NCI-H226 (cell line): ENCODE measurements at places on chromosomes 6 and 20.

DNA sequence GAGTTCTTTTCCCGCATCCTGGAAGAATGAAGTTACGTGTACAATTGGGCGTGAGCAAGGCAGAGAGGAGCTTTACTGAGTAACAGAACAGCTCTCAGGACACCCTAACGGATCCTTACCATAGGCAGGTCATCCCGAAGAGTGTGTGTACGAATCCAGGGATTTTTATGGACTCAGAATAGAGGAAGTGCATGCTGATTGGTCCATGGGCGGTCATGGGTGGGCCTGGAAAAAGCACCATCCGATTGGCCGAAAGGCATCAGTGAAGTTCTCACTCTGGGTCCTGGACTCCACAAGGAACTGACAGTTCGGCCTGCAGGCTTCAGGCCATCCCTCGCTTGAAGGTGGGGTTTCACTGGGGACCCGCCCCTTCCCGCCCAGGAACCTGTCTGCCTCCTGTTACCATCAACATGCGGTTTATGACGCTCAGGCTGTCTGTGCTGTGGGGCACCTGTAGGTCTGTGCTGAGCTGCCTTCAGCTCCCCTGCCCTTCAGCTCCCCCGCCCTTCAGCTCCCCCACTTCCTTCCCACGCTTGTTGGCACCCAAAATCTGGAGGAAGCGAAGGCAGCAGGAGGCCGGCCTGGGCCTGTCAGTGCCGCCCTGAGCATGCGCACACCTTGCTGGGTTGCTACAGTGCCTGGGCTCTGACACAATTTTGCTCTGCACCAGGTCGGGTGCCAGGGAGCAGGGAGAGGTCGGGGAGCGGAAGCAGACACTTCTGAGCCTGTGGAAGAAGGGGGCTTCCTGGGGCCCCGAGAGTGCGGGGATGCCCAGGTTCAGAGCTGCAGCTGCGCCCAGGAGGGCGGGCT, 57.9 kb upstream of the MANEA start:
- no peak for DNase-seq

GRCh38 chr20:5085380-5085779, 34.4 kb downstream of the PCNA start:
- DNase-seq: no peak

DNA sequence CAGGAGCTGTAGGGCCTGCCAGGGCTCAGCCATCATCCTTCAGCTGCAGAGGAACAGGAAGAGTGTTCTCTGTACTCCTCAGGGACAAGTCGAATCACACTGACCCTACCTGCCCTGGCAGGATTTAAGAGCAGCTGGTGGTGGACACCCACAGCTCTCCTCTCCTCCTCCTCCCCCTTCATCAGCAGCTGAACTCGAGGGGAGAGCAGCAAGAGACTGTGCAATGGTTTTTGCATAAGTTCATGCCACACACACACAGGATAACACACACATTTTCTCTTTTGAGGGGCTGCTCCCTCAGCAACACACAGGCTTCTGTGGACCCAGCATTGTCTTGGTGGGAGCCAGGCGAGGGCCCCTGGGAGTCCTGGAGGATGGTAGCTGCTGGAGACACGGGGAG, at the start of gene CST11:
CST11 (minus strand) TSS at position 101 of the 400 bp plus-strand sequence; CDS start at position 36, 65 bp downstream.
- no peak for DNase-seq

- DNase-seq: no peak
Measured at GRCh38 chr6:12163149-12163548, 127.0 kb upstream of the EDN1 start.

GRCh38 chr6:107737397-107737793, 86.7 kb downstream of the SCML4 start:
- no peak for DNase-seq

DNA sequence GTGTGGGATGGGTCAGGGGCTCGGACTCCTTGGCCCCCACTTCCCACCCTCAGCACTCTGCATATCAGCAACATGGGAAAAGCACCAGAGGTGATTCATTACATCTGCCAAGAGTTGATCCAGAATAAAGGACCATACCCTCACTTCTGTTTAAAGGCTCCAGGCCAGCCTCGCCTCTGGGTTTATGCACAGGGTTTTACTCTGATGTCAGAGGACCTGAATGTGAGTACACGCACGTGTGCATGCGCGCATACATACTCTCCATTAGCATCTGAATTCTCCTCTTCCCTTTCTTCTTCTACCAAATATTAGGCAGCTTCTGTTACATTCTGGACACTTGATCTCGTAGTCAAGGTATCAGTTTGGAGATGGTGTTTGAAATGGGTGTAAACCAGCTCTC, 114.7 kb upstream of the SPTLC3 start:
- no peak for DNase-seq

DNA sequence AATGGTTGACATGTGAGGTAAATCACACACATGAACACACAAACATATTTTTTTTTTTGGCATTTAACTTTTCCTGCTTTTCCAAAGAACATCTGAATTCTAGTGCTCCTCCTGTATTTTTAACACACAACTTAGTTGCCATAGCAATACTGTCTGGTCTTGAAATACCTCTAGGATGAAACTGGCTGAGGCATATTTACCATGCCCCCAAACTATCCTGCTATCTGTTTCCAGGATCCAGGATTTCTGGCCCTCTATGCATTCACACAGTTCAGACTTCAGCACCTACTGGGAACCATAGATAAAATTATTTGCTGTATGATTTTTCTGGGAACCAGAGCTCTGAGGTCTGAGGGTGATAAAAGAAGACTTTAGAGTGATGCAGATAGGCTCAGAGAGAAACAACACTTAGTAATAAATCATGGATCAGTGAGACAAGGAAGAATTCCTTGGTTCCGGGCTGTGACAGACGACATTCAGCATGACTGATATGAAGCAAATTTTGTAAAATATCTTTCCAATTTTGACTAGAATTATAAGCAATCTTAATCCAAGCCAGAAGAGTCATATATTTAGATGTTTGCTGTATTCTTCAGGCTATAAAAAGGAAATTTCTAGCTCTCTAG, 359.7 kb downstream of the BTBD9 start:
- DNase-seq: no peak

DNA sequence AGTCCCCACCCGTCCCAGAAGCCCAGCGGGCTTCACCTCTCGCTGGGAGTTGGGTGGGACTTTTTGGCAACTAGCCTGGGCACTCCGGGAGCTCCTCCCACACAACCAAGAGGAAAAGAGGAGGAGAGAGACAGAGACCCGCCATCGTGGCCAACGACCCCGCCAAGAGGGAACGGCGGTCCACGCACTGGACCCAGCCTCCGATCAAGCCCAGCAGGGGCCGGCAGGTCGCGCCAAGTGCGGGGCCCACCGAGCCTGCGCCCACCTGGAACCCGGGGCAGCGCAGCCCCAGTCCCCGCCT, 3.0 kb upstream of the TMEM14C start:
- DNase-seq: no peak

- DNase-seq: peak; percentile 22
Measured at GRCh38 chr6:150751296-150751695, 114.2 kb upstream of the MTHFD1L start.

DNA sequence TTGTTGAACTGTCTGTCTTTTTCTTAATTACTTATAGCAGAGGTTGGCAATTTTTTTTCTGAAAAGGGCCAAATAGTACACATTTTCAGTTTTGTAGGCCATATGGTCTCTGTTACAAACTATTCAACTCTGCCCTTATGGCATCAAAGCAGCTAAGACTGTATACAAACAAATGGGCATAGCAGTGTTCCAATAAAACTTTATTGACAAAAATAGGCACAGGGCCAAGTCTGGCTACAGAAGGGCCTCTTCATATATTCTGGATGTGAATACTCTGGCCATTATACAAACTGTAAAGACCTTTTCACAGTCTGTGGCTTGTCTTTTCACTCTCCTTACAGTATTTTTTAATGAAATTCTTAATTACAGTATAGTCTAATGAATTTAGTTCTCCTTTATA, 132.1 kb downstream of the PREX1 start:
- no peak for DNase-seq

DNA sequence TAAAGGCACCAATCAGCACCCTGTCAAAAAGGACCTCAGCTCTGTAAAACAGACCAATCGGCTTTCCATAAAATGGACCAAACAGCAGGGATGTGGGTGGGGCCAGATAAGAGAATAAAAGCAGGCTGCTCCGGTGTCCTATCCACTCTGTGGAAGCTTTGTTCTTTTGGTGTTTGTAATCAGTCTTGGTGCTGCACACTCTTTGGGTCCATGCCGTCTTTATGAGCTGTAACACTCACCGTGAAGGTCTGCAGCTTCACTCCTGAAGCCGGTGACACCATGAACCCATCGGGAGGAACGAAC, 7.3 kb upstream of the PXDC1 start:
- DNase-seq: no peak

GRCh38 chr6:31821301-31822035, 6.1 kb upstream of the HSPA1B start:
- peak; percentile 36 for DNase-seq

GRCh38 chr20:32762754-32763201, 593 bp downstream of the DNMT3B start:
- no peak for DNase-seq

GRCh38 chr6:8944548-8944947, 509.2 kb upstream of the SLC35B3 start:
- no peak for DNase-seq

DNA sequence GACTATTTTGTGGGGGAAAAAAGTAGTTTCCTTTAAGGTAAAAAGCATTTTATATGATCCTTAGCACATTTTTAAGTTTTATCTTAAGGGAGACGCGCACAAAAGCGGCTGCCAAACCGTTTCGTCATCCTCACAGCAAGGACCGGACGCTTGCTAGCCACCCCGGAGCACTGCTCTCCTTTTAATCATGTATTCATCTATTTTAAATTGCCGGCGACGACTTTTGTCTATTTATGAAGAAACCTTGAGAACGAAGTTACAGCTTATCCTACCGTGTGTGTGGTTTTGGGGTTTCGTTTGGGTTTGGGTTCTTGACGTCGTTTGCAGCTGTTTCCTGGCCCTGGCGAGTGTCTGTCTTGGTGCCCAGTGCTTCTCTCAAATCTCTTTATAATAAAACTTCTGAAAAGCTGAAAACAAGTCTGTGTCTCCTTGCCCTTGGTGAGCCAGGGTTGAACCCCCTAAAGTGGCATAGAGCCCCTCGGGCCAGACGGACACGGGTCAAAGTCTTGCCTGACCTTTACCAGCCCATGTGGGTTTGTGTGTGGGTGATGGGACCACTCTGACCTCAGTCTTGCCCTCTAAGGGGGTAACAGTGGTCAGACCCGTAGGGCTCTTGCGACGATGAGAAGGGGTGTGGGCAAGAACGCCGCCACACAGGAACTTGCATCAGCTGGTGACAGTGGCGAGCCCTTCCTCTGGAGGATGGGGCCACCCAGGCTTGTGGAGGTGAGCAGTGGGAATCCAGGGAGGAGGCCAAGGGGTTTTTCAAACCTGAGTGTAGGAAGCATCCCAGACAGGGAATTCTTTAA, 117.6 kb downstream of the JPH2 start:
- no peak for DNase-seq

- peak; percentile 77 for DNase-seq
Measured at GRCh38 chr6:31908791-31909190, 6.9 kb upstream of the ZBTB12 start.

DNA sequence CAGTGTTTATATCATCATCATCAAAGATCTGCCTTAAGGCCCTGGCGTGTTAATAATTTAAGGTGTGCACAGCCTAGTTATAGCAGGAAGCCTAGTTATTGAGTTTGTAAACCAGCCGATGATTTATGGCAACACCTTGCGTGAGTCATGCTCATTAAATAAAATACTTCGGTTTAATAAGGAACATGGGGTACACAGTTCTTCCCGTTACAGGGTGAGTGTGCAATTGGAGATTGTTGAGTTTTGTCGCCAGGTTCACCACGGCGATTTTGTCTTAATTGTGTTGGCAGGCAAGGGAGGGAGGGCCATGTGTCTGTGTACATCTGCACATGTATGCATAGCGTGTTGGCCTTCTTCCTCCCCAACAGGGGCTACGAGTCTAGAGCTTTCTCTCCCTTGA, 104.0 kb downstream of the TFAP2A start:
- DNase-seq: no peak

DNA sequence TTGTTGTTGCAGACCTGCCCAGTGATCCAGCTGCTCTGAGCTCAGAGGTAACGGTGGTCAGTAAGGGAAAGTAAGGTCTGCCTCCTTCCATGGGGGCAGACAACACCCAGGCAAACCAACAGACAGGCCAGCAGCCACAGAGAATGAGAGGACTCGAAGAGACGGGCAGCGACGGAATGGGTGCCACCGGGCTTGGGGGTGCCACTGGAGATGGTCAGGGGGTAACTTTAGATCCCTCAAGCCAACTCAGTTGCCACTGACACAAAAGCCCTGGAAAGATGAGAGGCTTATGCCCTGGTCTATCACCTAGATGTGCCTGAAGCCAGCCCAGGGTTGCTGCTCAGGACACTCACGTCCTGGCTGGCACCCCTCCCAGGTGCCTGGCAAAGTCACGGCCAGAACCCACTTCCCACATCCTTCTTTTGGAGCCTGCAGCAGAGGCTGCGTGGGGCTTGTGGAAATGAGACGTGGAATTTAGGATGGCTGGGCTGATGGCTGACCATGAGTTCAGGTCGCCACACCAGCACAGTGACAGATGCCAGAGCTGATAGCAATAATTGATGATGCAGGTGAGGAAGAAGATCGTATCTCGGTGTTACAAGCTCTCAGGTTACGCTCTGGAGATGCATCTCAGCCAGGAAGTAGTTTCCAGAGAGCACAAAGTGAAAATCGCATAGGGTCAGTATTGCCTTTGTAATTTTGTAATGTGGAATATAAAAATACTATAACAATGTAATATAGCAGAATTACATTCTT, 209.1 kb downstream of the SYNDIG1 start:
- DNase-seq: no peak

DNA sequence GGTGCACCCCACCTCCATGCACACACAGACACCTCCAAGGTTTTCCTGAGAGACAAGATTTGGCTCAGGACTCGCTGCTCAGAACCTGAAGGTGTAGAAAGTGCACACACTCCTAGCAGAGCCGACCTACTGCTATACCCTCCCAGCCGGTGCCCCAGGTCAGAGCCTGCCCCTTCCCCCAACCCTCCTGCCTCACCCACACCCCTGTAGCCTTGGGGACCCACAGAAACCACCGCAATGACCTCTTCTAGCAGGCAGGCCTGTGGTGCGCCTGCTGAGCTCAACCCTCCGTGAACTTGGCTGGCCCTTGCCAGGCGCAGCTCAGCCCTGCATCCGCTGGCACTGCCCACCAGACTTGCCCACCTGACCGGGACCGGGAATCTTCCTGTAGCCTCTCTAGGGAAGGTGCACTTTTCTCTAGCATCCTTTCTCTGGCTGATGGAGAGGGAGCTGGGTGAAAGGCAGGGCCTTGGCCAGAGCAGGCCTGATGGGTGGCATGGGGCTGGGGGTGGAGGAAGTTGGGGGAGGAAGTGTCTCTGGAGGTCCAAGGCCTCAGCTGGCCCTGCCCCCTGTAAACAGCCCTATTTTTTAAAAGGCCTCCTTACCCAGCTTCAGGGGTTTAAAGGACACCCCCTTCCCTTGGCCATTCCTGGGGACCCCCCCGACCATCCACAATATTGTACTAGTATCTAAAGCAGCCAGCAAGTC, 36.9 kb upstream of the SLCO4A1 start:
- no peak for DNase-seq

GRCh38 chr6:18182568-18182967, 27.3 kb downstream of the KDM1B start:
- no peak for DNase-seq

GRCh38 chr6:46584586-46584985, 68.0 kb downstream of the CYP39A1 start:
- DNase-seq: no peak
